Tibial artery (tissue), 4 donors: ENCODE measurements at places on chromosomes 2 and 18.

GRCh38 chr2:173997753-173998152 lies 32.6 kb upstream of the SP3 start:
- DNase-seq, result no peak

- no peak for DNase-seq
These were observed 13.1 kb downstream of the CASP8 start for GRCh38 chr2:201273330-201273983.

- DNase-seq, result peak; percentile 41
These were observed 2.4 kb upstream of the KCNF1 start for GRCh38 chr2:10909050-10909995.

DNA sequence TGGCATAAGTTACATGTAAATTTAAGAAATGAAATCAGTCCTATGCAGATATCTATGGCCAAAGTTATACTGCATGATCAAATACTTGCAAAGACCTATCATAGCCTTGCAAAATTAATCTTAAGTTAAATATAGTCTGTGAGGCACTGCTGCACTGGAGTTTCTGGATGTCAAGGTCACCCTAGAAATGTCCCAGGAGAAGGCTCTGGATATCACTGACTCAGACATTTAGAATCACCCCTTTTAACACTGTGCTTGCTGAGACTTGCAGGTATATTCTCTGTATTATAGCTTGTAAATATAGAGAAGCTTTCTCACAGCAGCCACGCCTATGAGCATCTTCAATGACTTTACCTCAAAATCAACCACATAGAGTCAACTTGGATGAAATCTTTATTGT lies 51.5 kb downstream of the ETAA1 start:
- no peak for DNase-seq

DNA sequence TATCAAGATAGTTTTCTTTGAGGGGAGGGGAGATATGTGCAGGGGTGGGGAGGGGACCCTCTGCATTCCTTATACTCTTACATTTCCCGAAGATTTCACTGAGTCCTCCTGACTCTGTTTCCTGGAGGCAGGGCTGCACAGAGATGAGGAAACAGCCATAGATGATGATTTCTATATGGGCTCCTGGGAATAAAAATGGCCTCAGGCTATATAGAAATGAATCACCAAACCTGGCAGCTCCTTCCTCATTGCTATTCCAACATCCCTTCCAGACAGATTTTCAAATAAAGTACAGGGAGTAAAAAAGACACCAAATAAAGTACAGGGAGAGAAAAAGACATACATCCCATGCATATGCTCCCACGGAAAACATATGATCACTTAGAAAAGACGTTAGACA lies 474.8 kb upstream of the RAB6C start:
- DNase-seq, result no peak

DNA sequence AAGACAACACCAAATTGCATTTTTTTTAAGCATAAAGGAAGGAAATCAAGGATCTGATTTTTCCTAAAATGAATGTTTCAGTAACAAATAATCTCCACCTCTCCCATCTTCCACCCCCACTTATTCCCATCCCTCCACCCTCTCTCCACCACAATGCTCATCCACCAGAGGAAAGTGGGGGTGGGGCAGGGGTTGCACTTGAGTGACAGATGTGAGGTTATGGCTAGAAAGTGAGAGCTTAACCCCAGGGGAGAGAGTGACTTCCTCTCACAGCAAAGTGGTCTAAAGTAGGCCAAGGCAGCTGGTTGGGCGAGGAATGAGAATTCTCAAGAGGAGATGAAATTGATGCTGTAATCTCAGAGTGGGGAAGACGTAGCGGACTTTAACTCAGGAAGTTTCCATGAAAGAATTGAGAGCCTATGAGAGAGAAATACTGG lies 104.7 kb downstream of the HNRNPLL start:
- DNase-seq, result no peak
